ENCODE measurements at places on chromosomes 3 and 15.

- DNase-seq = no peak
Measured at GRCh38 chr3:7913283-7913682, 588.3 kb upstream of the LMCD1 start.

DNA sequence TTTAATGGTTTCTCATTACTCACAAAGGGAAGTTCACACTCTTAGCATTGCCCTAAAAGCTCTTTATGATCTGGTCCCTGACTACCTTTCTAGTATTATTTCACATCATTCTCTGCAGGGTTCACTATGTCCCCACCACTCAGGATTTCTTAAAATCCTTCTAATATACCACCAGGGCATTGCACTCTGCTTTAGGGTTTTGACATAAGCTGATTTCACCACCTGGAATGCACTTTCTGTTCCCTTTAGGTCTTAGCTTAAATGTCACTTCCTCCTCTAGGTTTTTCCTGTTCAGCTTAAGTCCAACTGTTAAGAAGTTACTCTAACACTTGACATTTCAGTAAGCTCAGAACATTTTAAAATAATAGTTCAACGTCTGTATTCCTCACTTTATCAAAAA, 81.7 kb downstream of the HCN4 start:
- no peak for DNase-seq

GRCh38 chr3:193903966-193904365, 232.0 kb upstream of the HES1 start:
- DNase-seq = no peak

DNA sequence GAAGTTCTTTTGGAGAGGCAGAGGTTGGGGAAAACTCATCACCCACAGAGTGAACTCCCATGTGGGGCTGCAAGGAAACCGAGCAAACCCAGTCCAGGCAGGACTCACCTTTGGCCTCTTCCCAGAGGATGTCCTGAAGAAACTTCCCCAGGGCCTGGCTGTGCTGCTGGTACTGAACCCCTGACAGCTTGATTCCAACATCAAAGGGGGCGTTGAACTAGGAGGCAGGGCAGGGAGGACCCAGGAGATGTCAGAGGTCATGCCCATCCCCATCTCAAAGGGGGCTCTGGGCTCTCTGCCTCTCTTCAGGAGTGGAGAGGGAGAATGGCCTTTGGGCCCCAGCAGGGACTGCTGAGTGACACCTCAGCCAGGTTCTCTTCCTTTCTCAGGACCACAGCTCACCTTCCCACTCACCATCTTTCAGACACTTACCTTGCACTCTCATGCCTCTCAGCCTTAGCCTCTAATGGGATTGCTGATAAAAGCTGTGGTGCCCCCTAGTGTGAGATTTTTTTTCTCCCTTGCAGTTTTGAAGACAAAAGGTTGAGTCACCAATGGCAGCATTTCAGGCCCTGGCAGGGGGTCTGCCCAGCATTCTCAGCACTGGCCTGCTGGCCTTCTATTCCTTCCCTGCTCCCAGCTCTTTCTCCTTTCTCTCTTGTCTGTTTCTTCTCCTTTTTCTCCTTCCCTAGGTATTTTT, 6.0 kb downstream of the GHRL start:
- DNase-seq = no peak

DNA sequence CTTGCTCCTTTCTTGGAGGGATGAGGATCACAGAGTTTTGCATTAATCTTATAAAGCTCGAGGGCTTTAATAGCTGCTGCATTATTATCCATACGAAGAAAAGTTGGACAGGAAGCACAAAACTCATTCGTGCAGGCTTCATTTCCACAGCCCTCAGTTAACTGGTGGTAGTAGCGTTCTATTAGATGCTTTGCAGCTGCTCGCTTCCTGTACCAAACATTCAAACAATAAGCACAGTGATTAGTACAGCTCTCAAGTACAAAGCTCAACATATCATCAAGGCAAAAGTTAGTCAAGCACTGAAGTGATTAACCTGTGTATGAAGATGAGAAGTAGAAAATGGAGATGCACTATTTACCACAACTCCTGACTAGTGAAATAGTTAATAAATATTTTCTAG, 63.3 kb downstream of the UBE3A start:
- no peak for DNase-seq

DNA sequence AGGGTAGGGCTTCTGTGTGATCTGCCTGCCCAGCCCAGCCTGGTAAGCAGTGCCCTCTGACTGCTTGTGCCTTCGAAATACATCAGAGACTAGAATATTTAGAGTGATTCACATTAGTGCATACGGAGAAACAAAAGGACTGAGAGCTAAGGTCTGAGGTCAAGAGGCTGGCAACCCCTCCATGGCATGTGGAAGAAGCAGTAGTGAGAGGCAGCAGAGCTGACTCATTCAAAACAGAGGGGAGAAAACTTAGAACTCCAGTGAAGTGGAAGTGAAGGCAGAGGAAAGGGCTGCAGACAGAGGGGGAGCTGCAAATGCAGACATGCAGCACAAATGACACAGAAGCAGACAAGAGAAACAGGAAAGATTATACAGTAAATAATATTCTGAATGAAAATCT, 61.6 kb downstream of the ULK4 start:
- no peak for DNase-seq

GRCh38 chr3:13085081-13085845, 12.0 kb upstream of the IQSEC1 start:
- no peak for DNase-seq

- no peak for DNase-seq
Measured at GRCh38 chr15:88108991-88109390, 147.5 kb downstream of the NTRK3 start.

GRCh38 chr3:104717828-104718196, 648.9 kb upstream of the ALCAM start:
- DNase-seq = no peak

All from endothelial cell (in vitro differentiated cells).